ENCODE measurements at places on chromosomes 4 and X.

- H3K4me1 ChIP-seq, result peaks cover 14% of the 10 kb centered on the region
- H3K36me3 ChIP-seq, result no peaks in the 10 kb centered on the region
- no peak overlapping the region for H3K27ac ChIP-seq
- H3K4me3 ChIP-seq, result no peak overlapping the region
- no peaks in the 10 kb centered on the region for H3K27me3 ChIP-seq
- no peak for DNase-seq
These were observed 160.3 kb upstream of the RASGEF1B start for GRCh38 chr4:81631958-81632441.

- DNase-seq, result no peak
- H3K27me3 ChIP-seq, result no peaks in the 10 kb centered on the region
- H3K4me3 ChIP-seq, result peak overlapping the region; percentile 91
- H3K4me1 ChIP-seq, result peaks cover 70% of the 10 kb centered on the region
- peak overlapping the region; percentile 99 for H3K27ac ChIP-seq
These were observed 49.2 kb downstream of the PRPS1 start for GRCh38 chrX:107677501-107677901.

DNA sequence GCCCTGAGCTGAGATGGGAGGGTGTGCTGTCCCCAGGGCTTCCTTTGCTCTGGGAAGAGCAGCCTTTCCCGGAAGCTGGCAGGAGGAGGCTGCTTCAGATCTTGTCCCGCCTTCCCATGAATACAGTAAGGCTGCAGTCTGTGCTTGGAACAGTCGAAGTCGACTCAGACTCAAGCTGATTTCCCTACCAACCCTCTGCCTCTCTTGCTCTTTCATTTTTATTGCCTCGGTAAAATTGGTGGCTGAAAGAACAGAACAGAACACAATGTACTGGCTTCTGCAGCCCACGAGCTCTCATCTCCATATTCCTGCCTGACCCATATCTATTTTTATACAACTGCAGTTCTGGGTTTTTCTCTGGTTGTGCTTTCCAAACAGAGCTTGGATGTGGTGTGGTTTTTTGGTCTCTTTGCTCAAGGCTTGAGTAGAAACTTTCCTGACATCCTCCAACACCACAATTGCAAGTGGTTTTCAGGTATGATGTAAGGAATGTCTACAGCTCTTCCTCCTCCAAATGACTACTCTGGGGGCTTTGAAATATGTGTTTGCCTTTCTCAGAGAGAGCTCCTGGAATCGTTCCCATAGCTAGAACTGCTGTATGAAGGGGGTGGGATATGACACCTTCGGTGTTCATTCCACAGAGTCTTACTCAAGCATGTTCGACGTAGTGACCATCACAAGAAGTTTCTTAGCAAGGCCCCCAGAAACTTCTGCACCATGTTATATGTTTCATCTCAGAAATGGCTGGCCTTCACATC is 61.3 kb downstream of the ENPP6 start:
- no peak overlapping the region for H3K27ac ChIP-seq
- no peak for DNase-seq
- H3K4me3 ChIP-seq, result no peak overlapping the region
- H3K4me1 ChIP-seq, result no peaks in the 10 kb centered on the region

DNA sequence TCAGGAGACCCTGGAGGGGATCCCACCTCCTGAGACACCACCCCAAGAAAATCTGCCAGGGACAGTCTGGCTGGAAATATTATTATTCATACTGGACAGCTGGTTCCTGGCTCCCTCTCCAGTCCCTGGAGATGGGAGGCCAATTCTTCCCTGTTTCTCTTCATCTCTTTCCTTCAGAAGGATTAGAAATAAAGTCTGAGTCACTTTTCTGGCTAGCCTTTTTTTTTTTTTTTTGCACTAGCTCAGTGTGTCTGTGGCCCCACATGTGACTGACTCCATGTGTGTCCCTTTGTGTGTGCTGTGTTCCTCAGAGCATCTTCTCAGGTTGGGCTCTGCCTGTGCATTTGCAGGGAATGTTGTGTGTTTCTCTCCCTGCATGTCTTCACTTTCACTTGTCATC is 1.8 kb upstream of the FRMPD3 start:
- no peak overlapping the region for H3K27ac ChIP-seq
- no peak overlapping the region for H3K4me3 ChIP-seq
- no peak for DNase-seq
- peaks cover 6% of the 10 kb centered on the region for H3K4me1 ChIP-seq

GRCh38 chr4:1291996-1292702 is 2.5 kb downstream of the MAEA start:
- peaks cover 3% of the 10 kb centered on the region for H3K36me3 ChIP-seq
- H3K27ac ChIP-seq, result peak overlapping the region; percentile 29
- no peaks in the 10 kb centered on the region for H3K27me3 ChIP-seq
- no peak for DNase-seq
- peaks cover 32% of the 10 kb centered on the region for H3K4me1 ChIP-seq

- H3K4me3 ChIP-seq, result peak overlapping the region; percentile 78
- H3K4me1 ChIP-seq, result peaks cover 36% of the 10 kb centered on the region
- peaks cover 59% of the 10 kb centered on the region for H3K27me3 ChIP-seq
- H3K27ac ChIP-seq, result no peak overlapping the region
- no peaks in the 10 kb centered on the region for H3K36me3 ChIP-seq
These were observed 152.0 kb upstream of the SLC4A4 start for GRCh38 chr4:71186566-71187403.

DNA sequence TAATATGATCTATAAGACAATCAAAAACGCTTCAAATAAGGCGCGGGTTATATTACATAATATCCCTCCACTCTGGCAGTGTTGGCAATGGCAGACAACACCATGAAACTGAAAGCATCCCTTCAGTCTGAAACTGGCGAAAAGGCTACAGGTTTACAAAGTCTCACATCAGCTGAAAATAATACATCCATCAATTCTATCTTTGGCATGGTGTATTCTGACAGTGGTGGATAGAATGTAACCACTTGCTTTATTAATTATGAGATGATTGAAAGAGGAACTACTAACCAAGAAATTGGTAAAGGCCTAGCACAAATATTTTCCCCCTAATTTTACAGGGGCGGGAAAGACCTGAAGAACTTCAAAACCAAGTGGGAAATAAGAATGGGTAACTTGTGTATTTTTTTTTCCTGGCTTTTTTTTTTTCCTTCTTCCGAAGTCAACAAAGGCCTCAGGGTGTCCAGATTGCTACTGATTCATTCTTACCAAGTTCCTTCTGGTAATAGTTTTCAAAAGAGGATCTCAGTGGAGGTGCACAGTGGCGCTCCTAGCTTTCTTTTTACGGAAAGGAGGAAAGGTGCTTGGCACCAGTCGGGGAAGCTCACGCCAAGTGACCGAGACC is 728 bp downstream of the UBA6 start:
- DNase-seq, result no peak
- peaks cover 25% of the 10 kb centered on the region for H3K36me3 ChIP-seq
- H3K27me3 ChIP-seq, result no peaks in the 10 kb centered on the region
- peak overlapping the region; percentile 78 for H3K27ac ChIP-seq

GRCh38 chr4:113447769-113448168 is 313.8 kb downstream of the CAMK2D start:
- no peaks in the 10 kb centered on the region for H3K27me3 ChIP-seq
- H3K36me3 ChIP-seq, result peaks cover 17% of the 10 kb centered on the region
- H3K27ac ChIP-seq, result no peak overlapping the region
- H3K4me3 ChIP-seq, result no peak overlapping the region
- H3K4me1 ChIP-seq, result peaks cover 24% of the 10 kb centered on the region

DNA sequence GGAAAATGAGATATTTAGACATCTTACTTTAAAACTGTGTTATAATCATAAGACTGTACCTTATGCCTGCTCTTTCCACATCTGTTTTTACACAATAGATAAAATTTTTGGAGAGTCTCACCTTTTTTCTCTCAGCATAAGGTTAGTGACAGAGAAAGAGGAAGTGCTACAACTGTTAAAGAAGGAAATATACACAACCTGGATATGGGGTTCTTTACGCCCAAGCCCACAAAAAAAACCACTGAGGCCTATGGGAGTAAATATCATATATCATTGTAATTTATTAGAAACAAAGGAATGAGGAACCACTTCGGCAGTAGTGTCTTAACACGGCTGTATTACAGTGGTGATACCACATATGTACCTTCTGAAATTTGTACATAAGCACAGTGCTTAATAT is 265.9 kb upstream of the GK2 start:
- no peak for DNase-seq
- no peaks in the 10 kb centered on the region for H3K27me3 ChIP-seq
- H3K4me1 ChIP-seq, result no peaks in the 10 kb centered on the region
- H3K4me3 ChIP-seq, result no peak overlapping the region
- H3K27ac ChIP-seq, result no peak overlapping the region

DNA sequence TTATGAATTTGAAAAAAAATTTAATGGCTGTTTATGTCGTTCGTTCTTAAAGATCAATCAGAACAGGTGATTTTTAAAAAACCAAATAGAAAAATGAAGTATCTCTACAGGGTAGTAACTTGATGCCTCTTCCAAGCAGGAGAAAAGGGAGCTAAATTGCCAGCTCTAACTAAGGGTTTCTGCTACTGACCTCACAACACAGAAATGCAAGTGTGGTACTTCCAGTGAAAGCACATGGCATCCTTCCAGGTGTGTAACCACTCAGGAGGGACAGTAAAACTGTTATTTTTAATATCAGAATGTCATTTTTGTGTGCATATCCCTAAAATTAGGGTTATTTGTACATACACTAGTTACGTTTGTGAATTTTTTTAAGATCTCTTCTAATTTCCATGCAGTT is 116.8 kb upstream of the ZCCHC13 start:
- no peaks in the 10 kb centered on the region for H3K4me1 ChIP-seq
- H3K27me3 ChIP-seq, result no peaks in the 10 kb centered on the region
- no peak overlapping the region for H3K4me3 ChIP-seq
- H3K27ac ChIP-seq, result no peak overlapping the region
- no peak for DNase-seq

GRCh38 chr4:182653596-182653995 is 263.6 kb downstream of the DCTD start:
- H3K27ac ChIP-seq, result no peak overlapping the region
- no peaks in the 10 kb centered on the region for H3K36me3 ChIP-seq
- H3K27me3 ChIP-seq, result no peaks in the 10 kb centered on the region
- H3K4me1 ChIP-seq, result no peaks in the 10 kb centered on the region

DNA sequence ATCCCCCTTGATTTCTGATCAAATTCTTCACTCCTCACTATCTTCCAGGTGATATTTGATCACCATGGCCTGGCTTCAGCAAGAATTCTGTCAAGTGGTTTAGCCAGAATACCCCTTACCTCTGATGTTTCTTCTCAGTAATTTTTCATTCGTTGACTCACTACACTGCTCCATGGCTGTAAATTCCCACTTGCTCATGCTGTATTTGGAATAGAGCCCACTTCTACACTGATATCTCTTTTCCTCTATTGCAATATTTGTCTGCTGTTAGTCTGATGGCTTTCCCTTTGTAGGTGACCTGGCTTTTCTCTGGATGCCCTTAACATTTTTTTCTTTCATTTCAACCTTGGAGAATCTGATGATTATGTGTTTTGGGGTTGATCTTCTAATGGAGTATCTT is 73.9 kb upstream of the DIPK2B start:
- DNase-seq, result no peak
- no peak overlapping the region for H3K27ac ChIP-seq
- no peak overlapping the region for H3K4me3 ChIP-seq
- H3K36me3 ChIP-seq, result no peaks in the 10 kb centered on the region
- peaks cover 3% of the 10 kb centered on the region for H3K27me3 ChIP-seq

DNA sequence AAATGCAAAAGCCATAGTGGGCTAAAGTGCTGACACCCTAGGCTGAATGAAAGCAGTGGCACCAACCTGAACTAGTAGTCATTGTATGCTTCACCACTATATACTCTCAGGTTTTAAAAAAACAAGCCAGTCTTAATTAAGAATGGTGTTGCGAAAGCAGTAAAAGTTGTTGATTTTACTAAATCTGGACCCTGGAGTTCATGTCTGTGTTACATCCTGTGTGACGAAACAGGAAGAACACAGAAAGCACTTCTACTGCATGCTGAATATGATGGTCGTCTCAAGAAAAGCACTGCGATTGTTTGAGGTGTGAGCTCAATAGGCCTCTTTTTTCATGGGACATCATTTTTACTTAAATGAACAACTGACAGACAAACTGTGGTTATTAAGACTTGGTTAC is 24.2 kb upstream of the GDPD2 start:
- DNase-seq, result no peak
- peaks cover 16% of the 10 kb centered on the region for H3K36me3 ChIP-seq
- no peak overlapping the region for H3K4me3 ChIP-seq
- H3K27ac ChIP-seq, result peak overlapping the region; percentile 29

- no peak overlapping the region for H3K27ac ChIP-seq
- H3K36me3 ChIP-seq, result peaks cover 4% of the 10 kb centered on the region
- H3K4me3 ChIP-seq, result no peak overlapping the region
- no peaks in the 10 kb centered on the region for H3K27me3 ChIP-seq
- no peak for DNase-seq
- peaks cover 21% of the 10 kb centered on the region for H3K4me1 ChIP-seq
These were observed 30.5 kb downstream of the AFF1 start for GRCh38 chr4:86965019-86965976.

GRCh38 chr4:138030375-138030774 is 211.8 kb downstream of the SLC7A11 start:
- H3K4me3 ChIP-seq, result no peak overlapping the region
- H3K36me3 ChIP-seq, result no peaks in the 10 kb centered on the region
- H3K27me3 ChIP-seq, result no peaks in the 10 kb centered on the region
- no peak for DNase-seq
- no peaks in the 10 kb centered on the region for H3K4me1 ChIP-seq
- no peak overlapping the region for H3K27ac ChIP-seq

DNA sequence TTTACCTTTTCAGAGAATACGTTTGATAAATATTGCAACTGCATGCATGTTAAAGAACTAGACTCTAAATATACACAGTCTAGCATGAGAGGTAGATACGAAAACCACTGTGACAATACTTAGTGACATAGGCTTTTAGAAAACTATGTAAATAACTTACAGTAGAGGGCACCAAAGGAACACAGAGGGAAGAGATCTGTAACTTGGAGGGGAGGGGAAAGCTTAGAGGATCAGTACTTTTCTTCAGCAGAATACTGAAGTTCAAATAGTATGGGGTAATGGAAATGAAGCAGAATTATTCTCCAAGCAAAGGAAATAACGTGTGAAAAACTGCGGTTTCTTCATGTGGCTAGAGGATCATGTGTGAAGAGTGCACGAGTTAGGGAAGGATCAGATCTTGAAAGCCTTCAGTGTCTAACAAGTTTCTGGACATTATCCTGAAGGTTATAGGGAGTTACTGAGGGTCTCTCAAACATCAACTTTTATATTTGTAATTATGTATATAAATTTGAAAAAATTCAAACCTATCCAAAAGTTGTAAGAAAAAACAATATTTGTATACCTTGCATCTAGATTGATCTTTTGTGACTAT is 264.3 kb downstream of the NPFFR2 start:
- DNase-seq, result no peak
- no peak overlapping the region for H3K27ac ChIP-seq
- H3K4me3 ChIP-seq, result no peak overlapping the region
- H3K27me3 ChIP-seq, result no peaks in the 10 kb centered on the region
- H3K36me3 ChIP-seq, result no peaks in the 10 kb centered on the region

DNA sequence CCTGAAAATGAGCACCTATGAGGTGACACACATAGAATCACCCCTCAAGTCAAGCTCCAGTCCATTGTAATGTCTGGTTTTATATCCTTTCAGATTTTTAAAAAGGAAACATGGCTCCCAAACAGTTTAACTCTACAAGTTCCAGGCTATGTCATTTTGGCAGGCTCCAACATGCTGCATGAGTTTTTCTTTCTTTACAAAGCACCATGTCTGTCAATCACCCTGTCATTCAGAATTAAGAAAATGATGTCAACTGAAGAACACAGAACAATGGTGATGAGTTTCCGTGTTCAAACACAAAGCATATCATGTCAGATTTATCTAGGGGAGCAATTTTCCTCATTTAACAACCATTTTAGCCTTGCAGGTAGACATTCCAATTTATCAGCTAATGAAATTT is 106.5 kb downstream of the AMMECR1 start:
- peaks cover 7% of the 10 kb centered on the region for H3K4me1 ChIP-seq
- no peak overlapping the region for H3K27ac ChIP-seq
- peaks cover 7% of the 10 kb centered on the region for H3K36me3 ChIP-seq
- H3K27me3 ChIP-seq, result no peaks in the 10 kb centered on the region
- H3K4me3 ChIP-seq, result no peak overlapping the region
